ENCODE measurements at places on chromosomes 12 and 14.

- no peak for DNase-seq
These were observed 69.4 kb downstream of the FGD6 start for GRCh38 chr12:95147866-95148265.

- DNase-seq, result no peak
These were observed 890 bp downstream of the AVPR1A start for GRCh38 chr12:63149909-63150712.

DNA sequence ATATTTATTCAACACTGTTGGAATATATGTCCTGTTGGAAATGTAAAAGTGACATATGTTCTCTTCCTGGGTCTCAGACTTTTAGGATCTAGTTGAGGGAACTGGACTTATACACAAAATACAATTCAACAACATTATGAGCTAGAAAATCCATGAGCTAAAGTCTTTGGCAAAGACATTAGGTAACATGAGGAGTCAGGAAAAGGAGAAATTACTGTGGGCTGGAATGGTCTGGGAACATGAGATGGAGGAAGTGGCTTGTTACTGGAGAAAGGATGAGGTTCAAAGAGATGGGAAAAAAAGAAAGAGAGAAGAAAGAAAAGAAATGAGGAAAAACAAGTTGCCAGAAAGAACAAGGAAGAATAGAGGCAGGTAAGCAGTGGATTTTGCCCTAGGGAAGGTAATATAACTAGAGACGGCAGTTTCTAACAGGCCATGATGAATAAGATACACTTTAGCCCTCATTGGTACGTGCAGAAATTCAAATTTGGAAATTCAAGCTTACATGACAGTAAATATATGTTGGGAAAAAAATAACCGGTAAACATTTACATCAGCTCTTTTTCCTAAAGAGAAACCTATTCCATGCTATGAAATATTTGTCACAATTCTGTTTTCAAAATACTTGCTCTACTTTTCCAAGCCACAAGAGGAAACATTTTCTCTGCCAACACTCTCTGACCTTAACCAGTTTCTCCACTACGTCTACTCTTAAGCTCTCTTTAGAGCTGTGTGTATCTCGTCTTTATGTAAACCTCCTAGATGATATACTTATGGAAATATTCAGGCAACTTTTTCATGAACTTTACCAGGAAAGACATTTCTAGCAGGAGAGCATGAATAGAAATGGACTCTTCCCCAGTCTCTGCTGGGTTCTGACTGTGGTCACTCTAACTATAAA lies 268.8 kb upstream of the BTG1 start:
- DNase-seq, result peak; percentile 33

DNA sequence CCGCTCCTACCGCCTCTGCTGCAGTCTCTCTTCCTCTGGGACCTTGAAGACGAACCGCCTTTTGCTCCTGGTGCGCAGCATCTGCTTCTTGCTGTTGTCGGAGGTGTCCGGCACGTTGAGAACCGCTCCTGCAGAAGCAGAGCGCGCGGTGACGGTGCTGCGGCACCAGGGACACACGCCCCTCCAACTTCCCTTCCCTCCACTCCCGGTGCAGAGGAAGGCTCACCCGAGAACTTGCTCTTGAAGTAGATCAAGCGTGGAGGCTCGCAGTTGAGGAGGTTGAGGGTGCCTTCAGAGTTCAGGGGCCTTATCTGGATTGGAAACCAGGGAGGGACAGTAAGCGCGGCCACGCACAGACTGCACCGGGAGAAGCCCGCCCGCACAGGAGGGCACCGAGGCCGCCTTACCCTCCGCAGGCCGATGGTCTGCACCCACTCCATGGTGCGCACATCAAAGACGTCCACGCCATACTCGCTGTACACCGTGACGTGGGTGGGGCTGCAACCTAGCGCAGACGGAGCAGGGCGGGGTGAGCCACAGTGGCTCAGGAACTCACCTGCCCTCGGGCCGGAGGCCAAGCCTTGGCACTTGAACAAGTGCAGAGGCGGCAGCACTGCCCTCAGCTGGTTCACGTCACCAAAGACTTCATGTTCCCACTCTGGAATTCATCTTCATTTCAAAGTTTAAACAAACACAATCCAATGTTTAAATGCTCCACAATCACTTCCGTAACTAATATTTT lies 17.5 kb downstream of the AMN start:
- peak; percentile 68 for DNase-seq

DNA sequence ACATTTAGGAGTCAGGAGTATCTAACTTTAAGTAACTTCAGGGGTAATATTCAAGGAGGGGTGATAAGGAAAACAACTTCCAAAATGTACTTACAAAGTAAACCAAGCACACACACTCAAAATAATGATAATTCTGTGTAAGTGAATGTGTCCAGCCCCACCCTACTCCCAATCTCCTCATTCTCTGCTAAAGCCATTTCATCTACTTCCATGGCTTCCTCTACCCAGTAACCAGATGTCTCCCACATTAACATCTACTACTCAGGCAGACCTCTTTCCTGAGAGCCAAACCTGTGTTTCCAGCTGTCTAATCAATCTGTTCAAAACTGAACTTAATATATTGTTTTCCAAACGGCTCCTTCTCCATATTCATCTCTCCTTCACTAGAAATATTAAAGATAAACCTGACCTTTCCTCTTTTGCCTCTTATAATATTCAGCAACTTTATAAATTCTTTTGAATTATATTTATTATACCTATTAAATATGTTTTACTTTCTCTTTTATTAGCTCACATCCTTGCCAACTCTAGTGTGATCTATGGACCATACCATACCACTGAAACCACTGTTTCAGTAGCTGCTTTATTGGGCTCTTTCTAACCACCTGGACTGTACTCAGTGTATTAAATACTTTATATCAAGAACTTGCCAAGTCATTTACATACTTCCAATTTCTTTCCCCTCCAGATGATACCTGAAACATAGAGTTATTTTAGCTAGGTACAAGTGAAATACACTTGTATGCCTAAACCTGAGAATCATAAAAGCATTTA lies 170.7 kb downstream of the PPFIA2 start:
- no peak for DNase-seq

GRCh38 chr14:21093769-21094681 lies 4.4 kb downstream of the ZNF219 start:
- no peak for DNase-seq

- no peak for DNase-seq
These were observed 132.3 kb downstream of the TMEM132C start for GRCh38 chr12:128399253-128399652.

GRCh38 chr12:83827193-83827592 lies 1085.4 kb downstream of the SLC6A15 start:
- no peak for DNase-seq

DNA sequence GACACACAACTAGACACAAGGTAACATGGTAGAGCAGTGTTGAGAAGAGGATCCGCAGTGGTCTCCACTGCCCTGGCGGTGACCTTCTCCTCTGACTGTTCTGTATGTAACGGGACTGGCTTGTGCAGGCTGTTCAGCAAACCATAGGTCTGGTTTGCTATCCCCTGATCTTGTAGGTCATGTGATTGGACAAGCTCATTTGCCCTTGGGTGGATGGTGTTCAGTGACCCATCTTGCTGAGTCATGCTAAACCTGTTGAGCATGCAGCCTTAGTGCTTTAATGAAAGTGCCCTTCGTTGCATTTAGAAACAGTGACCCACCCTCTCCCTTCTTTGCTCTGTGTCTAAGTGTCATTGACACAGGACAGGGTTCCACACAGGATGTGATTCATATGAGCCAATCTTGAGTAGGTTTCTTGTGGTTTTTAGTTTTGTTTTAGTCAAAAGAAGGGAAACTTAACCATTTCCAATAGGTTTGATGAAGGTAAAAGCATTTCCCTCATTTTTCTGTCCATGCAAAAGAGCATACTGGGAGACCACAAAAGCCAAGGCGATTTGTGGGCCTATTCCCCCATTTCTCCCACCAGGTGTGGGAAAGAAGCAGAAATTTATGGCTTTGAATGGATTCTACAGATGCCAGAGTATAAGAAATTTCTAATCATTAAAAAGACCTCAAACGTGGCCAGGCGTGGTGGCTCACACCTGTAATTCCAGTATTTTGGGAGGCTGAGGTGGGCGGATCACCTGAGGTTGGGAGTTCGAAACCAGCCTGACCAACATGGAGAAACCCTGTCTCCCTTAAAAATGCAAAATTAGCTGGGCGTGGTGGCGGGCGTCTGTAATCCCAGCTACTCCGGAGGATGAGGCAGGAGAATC lies 32.6 kb upstream of the HIF1A start:
- DNase-seq, result peak; percentile 58

DNA sequence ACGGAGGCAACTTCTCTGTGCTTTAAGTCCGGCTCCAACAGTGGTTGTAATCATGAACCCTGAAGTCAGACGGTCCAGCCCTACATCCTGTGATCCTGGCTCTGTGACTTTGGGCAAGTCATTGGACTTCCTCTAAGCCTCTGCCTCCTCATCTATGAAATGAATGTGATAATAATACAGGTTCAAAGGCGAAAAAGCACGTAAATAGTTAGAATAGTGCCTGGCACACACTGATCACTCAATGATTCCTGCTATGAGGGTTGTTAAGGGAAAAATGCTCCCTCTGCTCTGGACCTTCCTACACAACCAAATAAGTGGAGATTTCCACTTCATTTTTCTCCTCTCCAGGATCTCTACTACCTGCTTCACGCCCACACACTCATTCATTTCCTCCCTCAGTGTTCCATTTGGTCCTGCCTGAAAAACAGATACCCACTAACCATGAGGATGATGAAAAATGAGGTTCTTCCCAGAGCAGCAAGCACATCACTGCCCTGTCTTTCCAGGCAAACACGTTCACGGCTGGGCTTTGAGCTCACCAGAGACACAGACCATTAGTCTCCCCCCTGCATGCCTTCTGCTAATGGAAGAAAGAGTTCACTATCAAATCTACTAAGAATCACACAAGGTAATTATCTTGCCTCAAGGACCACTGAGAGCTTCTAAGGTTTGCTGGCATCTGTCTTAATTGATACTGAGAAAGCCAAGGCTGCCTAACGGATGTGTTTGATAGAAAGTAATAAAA lies 13.2 kb downstream of the NUAK1 start:
- no peak for DNase-seq

DNA sequence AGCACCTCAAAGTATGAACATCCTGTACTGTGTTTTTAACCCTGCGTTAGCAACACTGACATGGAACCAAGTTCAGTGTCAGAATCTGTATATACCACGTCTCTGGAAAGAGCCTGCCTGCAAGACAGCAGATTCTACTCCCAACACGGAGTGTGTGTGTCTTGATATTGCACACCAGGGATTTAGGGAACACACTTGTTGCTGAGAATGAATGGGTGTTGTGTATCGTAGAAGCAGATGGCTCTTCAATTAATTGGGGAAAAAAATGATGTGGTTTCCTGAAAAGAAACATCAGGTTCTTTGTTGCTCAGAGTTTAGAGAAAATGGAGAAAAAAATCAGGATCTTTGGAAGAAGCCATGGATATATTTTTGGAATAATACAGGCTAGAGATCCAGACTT lies 170.8 kb downstream of the EGLN3 start:
- no peak for DNase-seq

- DNase-seq, result no peak
These were observed 60.3 kb upstream of the TBPL2 start for GRCh38 chr14:55500708-55501107.

DNA sequence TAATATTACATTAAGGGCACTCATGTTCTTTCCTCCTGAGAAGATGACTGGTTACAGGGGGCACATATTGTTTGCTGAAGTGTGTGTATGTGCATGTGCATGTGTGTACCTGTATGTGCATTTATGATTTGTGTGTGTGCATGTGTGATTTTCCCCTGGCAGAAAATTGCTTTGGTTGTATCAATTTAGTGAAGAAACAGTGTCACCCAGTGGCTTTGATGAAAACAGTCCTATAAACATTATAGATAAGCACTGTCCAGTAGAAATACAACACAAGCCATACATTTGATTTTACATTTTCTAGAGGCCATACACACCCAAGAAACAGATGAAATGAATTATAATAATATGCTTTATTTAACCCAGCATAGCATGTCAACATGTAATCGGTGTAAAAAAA lies 8.6 kb downstream of the PDE3A start:
- no peak for DNase-seq

DNA sequence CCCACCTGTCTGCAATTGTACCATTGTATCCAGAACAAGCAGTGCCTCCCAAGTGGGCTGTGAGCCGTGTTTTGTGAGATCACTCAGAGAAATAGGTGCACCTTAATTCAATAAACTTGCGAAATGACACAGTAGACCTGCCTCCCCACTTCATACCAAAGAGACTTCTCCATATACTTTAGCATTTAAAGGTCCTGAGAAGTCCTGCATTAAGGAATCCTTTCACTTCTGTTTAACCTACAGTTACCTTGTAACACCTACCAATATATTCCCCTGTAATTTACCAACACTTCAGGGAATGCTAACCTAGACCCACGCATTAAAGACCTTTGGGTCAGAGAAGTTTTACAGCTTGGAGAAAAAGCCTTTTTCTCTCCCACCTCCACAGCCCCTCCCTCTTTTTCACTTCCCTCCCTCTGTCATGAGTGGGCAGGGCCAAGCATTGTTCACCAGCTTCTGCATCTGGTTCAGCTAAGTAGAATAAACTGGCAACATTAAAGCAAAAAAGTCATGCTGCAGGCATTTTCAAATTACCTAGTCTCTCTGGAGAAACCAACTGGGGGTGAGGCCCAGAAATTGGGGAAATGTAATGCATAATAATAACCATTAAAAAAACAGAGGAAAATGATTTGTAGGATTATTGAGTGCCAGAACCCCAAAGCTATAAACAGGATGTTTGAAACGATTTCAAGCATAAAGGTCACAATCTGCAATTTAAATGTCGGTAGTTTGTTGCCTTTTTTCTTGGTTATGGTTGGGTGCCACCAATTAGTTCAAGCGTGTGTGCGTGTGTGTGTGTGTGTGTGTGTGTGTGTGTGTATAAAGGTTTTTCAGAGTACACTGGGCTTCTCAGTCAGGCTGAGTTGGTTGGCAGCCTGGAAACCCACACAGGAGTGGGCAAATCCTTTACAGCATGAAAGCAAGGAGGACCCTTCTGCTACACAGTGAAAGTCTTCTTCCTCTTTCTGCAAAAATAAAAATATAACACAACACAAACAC lies 13.7 kb upstream of the WSCD2 start:
- no peak for DNase-seq

- peak; percentile 94 for DNase-seq
These were observed at the start of gene LTBR for GRCh38 chr12:6383572-6384498. Gene LTBR, plus strand, starts transcription at chr12:6384162. Its CDS starts 197 bp downstream, at chr12:6384359.

GRCh38 chr12:54051874-54052437 lies 1.7 kb upstream of the HOXC4 start:
- DNase-seq, result peak; percentile 83

GRCh38 chr14:63727736-63728728 lies at the start of gene SGPP1:
Gene SGPP1, minus strand, starts transcription at chr14:63728065. Its CDS starts 121 bp downstream, at chr14:63727944.
- peak; percentile 92 for DNase-seq

All from small intestine (tissue), 16 donors.